CD8-positive, alpha-beta memory T cell (primary cell): ENCODE measurements at places on chromosomes 16 and 17. TPM values are rescaled to one million over a fixed set of nuclear protein-coding genes. Genes with fewer than 3 reads are reported as not detected.

DNA sequence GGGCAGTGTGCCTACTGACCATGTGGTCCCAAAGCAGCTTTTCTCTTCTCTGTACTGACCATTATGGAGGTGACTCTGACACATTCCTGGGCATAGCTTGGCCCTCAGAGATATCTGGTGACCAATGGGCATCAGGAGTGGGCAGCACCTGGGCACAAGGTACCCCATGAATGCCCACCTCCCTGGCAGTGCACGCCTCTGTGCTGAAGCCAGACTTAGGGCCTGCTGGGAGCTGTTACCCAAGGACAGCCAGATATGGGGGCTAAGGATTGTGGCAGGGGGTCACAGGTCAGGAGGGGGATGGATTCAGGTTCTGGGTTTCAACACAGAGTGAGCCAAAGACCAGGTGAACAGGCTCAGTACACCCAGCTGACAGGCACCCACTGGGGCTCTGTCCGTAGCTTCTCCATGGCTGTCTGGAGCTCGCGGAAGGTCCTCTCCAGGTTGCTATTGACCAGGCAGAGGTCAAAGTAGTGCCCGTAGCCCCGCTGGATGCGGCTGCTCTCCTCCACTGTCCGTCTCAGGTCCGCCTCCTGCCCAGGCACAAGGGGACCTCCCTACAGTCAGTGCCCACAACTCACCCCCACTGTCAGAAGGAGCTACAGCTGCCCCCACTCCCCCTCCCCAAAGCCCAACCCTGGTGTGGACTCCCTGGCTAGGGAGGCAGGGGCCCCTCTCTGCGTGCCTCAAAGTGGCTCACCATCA lies 29.7 kb downstream of the MPP2 start:
- no peak for DNase-seq

DNA sequence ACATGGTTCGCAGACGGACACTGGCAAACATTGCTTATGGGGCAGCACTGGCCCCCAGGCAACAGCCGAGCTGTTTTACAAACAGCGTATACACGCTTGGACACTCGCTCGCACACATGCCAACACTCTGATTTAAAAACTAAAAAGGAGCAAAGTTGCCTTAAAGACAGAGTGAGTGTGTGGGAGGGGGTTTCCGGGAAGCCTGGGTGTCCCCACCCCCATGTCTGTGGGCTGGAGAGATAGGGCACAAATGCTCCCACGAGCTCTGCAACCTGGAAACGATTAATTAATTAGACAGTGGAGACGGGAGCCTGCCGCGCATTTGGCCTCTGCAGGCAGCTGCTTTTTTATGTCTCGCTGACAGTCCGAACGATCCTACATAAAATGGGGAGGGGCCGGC lies 107.9 kb upstream of the ZNF469 start:
- DNase-seq, result no peak

- no peak for DNase-seq
Measured at GRCh38 chr17:38464723-38465390, 36.6 kb downstream of the ARHGAP23 start.

The ANKRD40CL gene
- polyA plus RNA-seq, result not detected

GRCh38 chr16:56742030-56742984 lies 12.4 kb downstream of the NUP93 start:
- DNase-seq, result no peak

The RNF151 gene
- polyA plus RNA-seq, result not detected

The NKD1 gene
- polyA plus RNA-seq, result 0.45 TPM

DNA sequence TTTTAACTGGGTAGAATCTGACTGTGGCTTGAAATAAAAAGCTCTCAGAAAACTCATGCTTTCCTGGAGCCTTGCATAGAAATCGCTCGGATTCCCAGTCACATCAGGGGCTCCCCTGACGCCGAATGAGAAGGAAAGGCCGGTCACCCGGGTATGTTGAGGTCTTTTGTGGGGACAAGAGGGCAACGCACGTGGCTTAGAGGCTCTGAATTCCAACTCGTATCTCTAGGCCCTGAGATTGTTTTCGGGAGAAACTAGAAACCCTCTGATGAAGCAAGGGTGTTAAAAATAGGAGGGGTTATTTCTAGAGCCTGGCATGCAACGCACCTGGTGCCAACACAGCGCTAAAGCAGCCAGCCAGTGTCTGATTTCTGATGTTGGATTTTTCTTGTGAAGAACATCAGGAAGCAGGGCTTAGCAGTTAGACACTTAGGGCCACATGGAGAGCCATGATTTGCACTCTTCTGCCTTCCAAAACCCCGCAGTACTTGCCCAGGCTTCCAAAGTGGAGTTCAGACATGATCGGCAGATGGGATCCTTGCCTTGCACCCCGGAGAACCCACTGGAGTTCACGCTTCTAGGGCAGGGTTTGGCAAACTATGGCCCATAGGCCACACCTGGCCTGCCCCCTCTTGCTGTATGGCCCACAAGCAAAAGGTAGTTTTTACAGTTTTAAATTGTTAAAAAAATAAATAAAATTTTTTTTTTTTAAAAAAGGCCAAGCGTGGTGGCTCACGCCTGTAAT lies 12.6 kb downstream of the CACNG1 start:
- no peak for DNase-seq

The PRDM7 gene
- polyA plus RNA-seq, result not detected

The GUCY2D gene
- polyA plus RNA-seq, result 0.22 TPM

DNA sequence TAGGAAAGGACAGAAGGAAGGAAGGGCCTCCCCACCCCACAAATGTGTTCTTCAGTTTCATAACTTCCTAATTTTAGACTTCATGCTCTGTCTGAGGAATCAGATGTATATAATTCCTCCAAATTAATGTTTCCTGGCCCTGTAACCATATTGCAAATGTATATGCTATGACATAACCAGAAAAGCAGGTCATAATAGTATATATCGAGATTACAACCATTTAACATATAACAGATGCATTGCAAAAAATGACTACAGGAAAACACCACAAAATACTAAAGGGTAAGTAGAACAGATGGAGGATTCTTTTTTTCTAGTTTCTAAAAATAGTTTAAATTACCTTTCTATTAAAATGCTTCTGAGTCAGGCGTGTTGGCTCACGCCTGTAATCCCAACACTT lies 3.1 kb upstream of the EXOC7 start:
- DNase-seq, result no peak

The ATP6V0D1 gene
- polyA plus RNA-seq, result 107 TPM

GRCh38 chr16:84218176-84218823 lies 21.5 kb downstream of the KCNG4 start:
- DNase-seq, result no peak

DNA sequence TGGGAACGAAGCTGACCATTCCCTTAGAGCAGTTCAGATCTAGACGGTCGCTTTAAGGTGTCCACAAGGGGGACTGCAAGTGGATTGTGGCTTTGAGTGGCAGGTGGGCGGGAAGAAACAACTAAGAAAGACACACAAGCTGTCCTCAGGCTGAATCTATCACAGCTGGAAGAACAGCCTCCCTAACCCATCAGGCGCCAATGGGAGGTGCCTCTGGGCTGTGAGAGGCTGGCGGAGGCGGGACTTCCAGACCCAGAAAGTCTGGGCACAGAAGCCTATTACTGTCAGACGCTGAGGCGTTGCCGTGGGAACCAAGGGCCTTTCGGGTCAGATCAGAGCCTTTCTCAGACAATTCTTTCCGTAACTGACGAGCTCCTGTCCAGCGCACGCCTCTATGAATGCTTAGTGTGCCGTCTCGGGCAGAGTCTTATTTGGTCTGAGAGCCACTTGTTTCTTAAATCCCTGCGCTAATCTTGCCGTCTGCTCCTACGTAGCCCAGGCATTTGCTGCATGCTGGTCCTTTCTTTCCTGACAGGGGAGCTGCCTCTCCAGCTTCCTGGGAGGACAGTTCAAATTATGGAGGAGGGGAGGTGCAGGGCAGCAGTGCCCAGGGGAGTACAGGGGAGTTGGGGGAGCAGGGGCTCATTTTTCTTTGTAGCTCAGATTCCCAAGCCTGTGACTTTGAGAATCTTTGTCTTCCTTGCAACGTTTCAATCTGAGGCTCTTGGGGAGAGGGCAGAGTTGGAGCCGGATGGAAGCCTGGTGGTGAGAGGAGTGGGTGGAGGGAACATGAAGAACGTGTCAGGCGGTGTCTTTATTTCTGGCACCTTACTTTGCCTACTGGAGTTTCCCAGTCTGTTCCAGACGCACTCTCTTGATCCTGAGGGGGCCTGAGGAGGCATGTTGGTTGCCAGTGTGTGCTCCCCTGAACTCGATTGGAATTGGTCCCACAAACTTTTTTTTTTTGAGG lies 618.7 kb downstream of the KCNJ18 start:
- DNase-seq, result no peak

GRCh38 chr17:78313735-78314648 lies 45.9 kb downstream of the SOCS3 start:
- peak; percentile 76 for DNase-seq

- DNase-seq, result no peak
Measured at GRCh38 chr16:86980644-86981043, 336.5 kb downstream of the C16orf95 start.

The CTRB1 gene
- polyA plus RNA-seq, result not detected

The GAS2L2 gene
- not detected for polyA plus RNA-seq

DNA sequence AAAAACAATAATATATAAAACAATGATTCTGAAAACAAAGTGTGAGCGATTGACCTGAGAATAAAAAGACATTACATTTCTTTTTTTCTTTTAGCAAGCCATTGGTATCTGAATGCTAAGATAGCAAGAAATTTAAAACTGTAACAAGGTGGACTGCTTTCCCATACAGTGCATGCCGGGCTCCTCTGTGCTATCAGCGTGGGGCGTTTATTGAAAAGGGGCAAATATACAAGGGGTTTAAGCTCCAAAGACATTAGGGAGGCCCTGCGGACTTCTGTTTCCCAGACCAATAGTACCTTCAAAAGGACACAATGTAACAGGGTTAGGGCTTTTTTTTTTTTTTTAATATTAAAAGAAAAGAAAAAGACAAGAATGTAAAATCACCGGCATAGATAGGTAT lies 261.3 kb downstream of the ZFHX3 start:
- no peak for DNase-seq

DNA sequence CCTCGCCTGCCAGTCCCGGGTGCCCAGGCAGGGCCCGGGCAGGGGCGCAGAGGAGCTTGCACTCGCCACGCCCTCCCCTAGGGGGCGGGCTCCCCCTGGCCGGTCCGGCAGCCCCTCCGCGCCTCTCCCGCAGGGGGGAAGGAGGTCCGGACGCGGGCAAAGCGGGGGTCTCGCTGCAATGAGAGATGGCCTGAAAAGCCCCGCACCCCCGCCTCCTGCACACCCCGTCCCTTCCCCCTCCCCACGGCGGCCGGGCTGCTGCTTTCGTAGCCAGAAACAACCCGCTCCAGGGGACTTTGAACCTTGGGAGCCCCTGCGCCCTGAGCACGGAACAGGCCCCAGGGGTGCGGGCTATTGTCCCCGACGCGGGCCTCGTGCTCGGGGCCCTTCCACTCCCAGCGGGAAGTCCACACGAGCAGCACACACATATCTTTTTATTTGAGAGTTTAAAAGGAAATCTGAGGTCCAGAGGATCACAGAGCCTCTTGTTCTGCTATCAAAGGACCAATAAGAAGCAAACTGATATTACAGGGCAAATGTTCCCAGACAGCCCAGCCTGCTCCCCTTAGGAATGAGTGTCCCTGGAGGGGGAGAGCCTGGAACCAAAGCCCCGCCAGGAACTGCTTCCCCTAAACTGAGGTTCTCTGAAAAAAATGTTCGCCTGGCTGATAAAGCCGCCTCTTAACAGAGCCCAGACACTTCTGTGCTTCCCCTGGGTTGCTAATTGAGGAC lies 5.8 kb upstream of the CBX4 start:
- peak; percentile 41 for DNase-seq

- peak; percentile 49 for DNase-seq
Measured at GRCh38 chr17:27760069-27760885, 40.1 kb downstream of the NOS2 start.

DNA sequence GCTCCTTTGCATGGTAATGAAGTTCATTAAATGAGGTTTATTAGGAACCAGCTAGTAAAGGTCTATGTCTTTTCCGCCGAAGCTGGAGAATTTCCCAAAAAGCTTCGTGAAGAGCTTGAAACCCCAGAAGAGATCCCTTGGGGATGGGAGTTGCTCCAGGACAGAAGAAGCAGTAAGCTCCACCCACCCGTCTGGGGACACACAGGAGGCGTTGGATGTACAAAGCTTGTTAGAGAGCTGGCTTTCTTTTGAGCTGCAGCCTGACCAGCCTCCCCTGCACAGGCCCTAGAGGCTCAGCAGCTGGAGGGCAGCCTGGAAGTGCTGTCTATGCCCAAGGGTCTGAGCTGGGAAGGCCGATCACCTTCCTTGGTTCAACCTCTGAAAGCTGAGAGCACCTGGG lies 147.4 kb upstream of the SDK2 start:
- no peak for DNase-seq

The SCIMP gene
- polyA plus RNA-seq, result 0.81 TPM

- DNase-seq, result no peak
Measured at GRCh38 chr17:55607731-55608341, 96.6 kb upstream of the SMIM36 start.

DNA sequence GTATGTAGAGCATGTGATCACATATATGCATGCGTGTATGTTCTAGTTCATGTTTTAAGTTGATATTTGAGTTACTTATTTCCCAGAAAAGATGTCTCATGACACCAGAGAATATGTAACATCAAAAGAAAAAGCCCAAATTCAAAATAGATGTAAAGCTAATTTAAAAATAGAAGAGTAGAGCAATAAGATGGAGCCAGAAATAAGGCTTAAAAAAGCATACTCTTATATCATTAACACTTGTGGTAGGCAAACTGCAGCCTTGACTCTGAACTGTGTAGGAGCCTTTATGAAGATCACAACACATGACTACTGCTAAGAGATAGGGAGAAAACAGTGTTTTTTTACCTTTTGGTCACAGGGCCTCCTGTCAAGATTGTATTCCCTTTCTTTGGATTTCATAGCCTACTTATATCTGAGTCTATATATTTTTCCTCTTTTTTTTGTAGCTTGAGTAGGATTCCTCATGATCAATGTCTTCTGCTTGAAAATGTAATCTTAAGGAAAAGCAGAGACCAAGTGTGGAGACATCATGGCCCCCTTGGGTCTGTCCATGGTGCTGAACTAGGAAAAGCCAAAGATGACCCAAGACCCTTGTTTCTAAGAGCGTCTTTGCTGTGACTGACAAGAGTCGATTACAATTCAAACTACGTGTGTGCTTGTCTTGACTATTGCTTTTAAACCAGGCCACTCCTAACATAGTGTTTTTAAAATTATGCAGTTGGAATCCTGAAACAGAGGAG lies 390.4 kb downstream of the SHISA9 start:
- no peak for DNase-seq

- DNase-seq, result peak; percentile 81
Measured at GRCh38 chr16:84518804-84519341, 14.4 kb upstream of the MEAK7 start.

The TOM1L1 gene
- not detected for polyA plus RNA-seq

DNA sequence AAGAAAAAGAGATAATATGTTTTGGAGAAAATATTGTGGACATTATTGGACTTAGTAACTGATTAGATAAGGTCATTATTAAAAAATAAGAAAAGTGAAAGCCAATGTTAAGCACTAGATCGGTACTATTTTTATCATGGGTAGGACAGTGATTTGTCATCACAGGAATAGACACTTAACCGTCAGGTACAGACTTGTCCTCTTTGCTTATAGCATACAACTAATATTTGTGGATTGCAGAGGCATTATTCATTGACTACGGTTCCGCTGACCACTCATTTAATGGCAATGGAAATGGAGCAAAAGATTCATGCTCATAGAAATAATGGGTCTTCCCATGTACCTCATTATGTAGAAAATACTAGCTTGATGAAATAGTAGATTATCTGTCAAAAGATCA lies 596.3 kb upstream of the CA10 start:
- no peak for DNase-seq

- DNase-seq, result no peak
Measured at GRCh38 chr17:73506470-73507435, 137.5 kb downstream of the SDK2 start.

The TANGO6 gene
- 19.5 TPM for polyA plus RNA-seq
